ENCODE measurements at places on chromosomes 7 and 10.

- no peak for DNase-seq
Observed at GRCh38 chr7:111162692-111163091, 71.8 kb downstream of the LRRN3 start.

DNA sequence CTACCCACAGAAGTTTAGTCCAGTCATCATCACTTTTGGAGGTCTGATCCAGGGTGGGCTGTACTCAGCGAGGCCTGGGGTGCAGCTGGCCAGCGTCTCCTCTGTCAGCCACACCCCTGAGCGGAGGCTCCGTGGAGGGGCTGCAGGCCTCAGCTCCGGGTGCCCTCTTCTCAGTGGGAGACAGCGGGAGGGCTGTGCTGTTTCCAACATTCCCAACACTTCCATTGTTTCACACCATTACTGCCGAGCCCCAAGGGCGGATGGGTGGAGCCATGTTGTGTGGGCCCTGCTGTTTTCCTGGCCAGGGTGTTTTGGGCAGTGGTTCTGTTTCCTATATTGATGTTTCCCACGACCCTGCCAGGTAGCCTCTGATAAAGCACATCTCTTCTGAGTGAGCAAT lies 95.0 kb downstream of the MKI67 start:
- no peak for DNase-seq

DNA sequence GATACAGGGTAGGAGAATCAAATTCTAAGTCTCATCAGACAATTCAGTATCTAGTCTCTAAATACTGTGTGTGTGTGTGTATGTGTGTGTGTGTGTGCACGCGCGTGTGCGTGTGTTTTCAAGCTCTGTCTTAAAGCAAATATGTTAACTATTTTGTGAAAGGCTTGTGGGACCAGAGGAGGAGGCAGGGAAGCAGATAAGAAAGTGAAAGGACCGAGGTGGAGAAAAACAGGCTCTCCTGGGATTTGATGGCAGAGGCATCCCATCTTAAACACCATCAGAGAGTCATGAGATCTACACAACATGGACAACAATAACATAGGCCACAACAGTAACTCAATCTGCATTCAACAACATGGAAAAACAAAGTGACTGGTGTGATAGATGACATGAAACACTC lies 67.1 kb downstream of the PIP4K2A start:
- DNase-seq: no peak

GRCh38 chr10:77726732-77727131 lies 89.1 kb upstream of the KCNMA1 start:
- DNase-seq: no peak

DNA sequence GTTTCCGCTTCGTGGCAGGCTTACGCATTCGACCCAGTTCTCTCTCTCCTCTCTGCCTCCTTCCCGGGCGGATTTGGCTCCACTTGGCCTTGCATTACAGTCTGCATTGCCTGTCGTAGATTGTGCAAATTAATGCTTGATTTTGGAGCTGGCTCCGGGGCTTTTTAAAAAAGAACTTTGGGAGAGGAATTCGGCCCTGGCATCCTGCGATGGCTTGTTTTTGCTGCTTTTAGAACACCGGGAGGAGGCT lies 767 bp downstream of the EIF4EBP2 start:
- no peak for DNase-seq

GRCh38 chr10:83214136-83214535 lies 925.2 kb upstream of the GHITM start:
- no peak for DNase-seq

- no peak for DNase-seq
Observed at GRCh38 chr10:101512738-101513137, 75.3 kb downstream of the POLL start.

DNA sequence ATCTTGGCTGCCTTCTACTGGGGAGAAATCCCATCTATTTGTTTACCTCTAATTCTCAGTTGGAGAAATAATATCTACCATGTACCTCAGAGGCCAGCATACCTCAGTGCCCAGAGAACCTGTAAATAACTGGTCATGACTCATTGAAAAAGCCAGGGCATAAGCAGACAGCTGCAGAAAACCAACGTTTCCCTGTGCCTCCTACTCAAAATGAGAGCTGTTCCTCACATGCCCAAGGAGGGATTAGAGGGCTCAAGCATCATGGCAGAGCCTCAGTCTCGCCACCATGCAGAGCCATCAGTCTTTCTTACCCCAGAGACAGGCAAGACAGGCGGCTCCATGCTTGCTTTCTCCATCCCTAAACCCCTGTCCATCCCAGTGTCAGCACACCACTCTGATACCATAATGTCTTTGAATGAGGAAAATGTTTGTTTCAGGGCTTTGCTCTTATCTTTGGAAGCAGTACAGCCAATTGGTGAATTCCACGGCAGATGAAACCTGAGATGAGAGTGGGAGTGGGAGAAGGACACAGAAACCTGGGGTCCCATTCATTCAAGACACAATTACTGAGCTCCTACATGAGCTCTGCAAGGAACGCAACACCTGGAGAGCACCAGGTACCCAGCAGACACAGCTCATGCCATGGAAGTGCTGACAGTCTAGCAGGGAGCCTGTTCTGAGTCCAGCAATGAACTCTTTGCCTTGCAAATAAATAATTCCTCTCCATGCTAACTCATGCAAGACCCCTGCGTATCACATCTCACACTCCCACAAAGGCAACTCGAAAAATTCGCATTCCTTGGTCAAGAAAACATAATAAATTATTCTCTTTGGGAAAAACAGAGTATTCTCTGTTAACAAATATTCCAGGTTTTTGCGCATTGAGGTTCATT lies 21.1 kb downstream of the PON1 start:
- no peak for DNase-seq

DNA sequence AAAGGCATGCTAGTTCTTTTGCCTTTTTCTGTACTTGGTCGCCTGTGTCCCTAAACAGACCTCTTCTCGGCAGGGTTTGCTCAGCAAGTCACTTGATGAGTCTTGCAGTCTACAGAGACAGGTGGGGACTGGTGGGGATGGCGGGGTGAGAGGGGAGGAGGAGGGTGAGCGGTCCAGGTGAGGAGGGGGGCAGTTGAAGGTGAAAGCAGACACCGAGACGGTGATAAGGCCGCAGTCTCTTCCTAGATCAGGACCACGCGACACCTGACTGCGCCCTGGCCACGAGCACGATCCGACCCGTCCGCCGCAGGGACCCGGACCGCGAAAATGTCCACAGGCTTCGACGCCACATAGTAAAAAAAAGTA lies 566 bp downstream of the ASNS start:
- no peak for DNase-seq

DNA sequence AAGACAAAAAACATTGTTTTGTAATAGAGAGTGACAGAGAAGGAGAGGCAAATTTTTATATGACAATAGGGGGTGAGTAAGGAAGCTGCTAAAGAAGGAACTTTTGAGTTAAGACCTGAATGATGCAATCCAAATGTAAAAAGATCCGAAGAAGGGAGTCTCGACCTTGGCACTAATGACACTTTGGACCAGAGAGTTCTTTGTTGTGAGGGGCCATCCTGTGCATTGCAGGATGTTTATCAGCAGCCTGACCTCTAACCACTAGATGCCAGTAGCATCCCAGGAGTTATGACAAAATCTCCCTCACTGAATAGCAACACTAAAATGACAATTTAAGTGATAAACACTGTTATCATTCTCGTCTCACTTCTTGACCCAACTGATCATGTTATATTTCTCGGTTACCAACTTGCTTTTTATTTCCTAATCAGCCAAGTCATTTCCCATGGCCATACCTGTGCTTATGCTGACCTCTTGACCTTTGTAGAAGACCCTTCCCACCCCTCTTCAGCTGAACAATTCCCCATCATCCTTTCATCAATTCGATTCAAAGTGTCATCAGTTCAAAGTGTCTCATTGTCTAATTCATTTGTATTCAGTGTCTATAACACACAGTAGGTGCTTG lies 30.0 kb downstream of the DGKI start:
- DNase-seq: no peak

- DNase-seq: no peak
Observed at GRCh38 chr7:115319541-115319940, 397.6 kb downstream of the MDFIC start.

- no peak for DNase-seq
Observed at GRCh38 chr7:101241015-101241363, 3.4 kb upstream of the CLDN15 start.

DNA sequence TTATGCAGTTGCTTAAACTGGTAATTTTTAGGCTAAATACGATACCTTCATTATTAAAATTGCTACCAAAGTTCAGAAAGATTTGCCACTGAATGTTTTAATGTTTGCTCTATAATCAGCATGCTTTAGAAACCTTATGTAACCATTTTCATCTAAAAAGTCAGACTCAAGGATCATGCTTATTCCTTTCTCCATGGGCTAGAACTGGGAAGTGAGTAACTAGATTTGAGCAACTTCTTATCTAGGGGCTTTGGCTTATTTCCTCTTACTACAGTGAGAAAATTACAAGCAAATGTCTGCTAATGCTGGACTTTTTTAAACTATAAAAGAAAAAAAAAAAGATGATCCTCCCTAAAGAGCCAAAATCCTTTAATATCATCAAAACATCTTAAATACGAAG lies 215.9 kb downstream of the CRPPA start:
- no peak for DNase-seq

DNA sequence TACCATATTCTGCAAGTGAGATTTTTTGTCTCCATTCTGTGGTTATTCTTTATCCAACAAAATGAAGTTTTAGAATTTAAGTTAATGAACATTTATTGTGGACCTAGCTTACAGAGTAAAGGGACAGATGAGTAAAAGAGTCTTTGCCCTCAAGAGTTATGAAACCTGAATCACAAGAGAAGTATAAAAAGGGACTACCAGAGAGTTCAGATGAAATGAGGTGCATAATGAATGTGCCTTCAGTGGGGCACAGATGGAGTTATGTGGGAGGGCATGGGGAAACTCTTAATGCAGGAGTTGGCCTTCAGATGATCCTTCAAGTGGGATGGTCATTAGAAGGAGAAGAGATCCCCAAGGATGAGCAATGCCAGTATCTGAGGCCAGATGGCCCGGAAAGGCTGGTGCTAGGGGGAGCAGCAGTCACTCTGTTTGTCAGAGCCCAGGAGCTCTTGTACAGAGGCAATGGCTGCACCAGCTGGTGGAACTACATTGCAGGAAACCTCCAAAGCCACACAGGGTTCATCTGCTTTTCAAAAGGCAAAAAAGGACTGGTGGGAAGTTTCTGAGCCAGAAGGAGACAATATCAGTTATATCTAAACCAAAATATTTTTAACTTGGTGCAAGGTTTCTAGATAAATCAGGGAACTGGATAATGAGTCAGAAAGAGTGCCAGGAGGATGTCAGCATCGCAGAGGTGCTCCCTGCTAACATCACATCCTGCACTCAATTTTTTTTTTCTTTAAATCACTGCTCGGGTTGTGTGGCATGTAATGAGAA lies 162.0 kb downstream of the KLF6 start:
- no peak for DNase-seq

DNA sequence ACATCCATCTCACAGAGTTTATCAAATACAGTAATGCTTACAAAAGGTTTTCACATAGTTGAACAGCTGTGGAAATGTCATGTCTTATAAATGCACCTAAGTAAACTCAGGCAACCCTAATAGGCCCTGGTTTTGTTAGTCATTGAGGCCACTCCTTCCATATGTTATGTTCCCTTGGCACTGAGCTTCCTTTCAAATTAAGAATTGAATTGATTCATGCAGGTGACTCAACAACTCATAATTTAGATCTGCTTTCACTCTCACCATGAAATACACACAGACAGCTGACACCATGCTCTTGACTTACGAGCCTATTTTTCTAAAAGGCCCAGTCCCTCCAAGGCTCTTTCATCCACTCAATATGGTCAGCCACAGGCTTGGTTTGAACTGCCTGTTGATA lies 476.9 kb downstream of the KCNMA1 start:
- DNase-seq: no peak

- DNase-seq: no peak
Observed at GRCh38 chr7:996079-996872, 13.3 kb downstream of the CYP2W1 start.

- DNase-seq: no peak
Observed at GRCh38 chr7:68376131-68376661, 1222.1 kb upstream of the AUTS2 start.

DNA sequence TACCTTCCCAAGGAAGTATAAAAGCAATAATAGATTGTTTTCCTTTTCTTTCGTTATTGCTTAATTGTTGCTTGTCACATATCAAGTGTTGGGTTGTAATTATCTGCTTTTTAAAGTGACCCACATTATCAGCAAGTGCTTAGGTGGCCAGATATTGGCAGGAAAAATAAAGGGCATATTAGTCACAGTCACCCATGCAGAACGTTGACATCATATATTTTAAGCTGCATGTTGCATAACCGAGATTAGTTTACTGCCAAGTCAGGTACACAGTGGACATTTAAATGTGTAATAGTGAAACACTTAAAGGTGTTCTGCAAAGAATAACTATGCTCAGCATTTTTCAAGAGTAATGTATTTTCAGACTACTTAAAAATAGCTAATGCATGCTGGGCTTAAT lies 11.4 kb downstream of the NEBL start:
- DNase-seq: no peak

GRCh38 chr10:43151371-43151770 lies 13.1 kb downstream of the CSGALNACT2 start:
- DNase-seq: no peak

DNA sequence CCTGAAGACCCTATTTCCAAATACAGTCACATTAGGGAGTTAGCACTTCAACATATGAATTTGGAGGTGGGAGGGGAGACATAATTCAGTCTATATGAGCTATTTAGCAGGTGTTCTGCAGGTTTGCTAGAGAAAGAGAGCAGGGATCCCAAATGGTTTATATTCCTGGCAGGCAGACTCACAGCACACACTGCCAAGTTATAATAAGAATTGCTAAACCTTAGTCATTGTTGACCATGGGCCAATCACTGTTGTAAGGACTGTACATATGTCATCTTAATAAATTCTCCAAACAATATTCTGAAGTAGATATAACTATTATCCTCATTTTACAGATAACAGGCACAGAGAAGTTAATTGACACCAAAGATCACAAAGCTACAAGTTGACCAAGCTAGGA lies 1.5 kb upstream of the CCDC3 start:
- DNase-seq: no peak

GRCh38 chr10:124423813-124424212 lies 5.1 kb upstream of the OAT start:
- DNase-seq: no peak

DNA sequence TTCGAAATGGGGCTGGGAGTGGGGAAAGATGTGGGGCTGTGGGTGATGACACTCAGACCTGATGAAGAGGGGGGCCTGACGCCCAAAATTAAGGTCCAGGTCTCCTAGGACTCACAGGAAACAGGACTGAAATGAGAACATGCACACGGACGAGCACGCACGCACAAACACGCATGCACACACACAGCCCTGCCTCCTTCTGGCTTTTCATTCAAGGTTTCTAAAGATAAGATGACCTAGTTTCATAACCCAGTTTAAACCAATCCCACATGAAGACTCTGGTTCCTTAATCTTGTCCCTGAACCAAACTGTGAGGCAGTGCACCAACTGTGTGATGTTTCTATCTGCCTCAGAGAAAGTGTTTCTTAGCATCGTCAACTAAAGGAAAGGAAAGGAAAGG lies 162.0 kb downstream of the DGKI start:
- no peak for DNase-seq
